ENCODE measurements at places on chromosomes 3 and 15. TPM values are rescaled to one million over a fixed set of nuclear protein-coding genes. Genes with fewer than 3 reads are reported as not detected.

TNFSF10 gene
- not detected for total RNA-seq

HTR3E gene
- not detected for total RNA-seq

SKOR1 gene
- total RNA-seq = 0.02 TPM

SLC6A11 gene
- not detected for total RNA-seq

LRRC31 gene
- total RNA-seq = not detected

SCN5A gene
- total RNA-seq = 0.63 TPM

SLC27A2 gene
- 33.7 TPM for total RNA-seq

RPLP1 gene
- 3,590 TPM for total RNA-seq

CSPG5 gene
- total RNA-seq = 0.86 TPM

CELF6 gene
- 0.09 TPM for total RNA-seq

C3orf85 gene
- not detected for total RNA-seq

CYP8B1 gene
- total RNA-seq = not detected

STARD9 gene
- 1.4 TPM for total RNA-seq

PIF1 gene
- total RNA-seq = 17.4 TPM

SLC49A4 gene
- total RNA-seq = 16.4 TPM

HERC2 gene
- total RNA-seq = 47.0 TPM

GPR156 gene
- total RNA-seq = 0.47 TPM

MOBP gene
- not detected for total RNA-seq

ACTL6A gene
- total RNA-seq = 48.1 TPM
